NCI-H1092 treated with DMSO at 0.1 percent for 48 hours (cell line): ENCODE measurements at places on chromosomes 3 and 15.

GRCh38 chr3:89954137-89954536 is 846.7 kb downstream of the EPHA3 start:
- DNase-seq, result no peak

DNA sequence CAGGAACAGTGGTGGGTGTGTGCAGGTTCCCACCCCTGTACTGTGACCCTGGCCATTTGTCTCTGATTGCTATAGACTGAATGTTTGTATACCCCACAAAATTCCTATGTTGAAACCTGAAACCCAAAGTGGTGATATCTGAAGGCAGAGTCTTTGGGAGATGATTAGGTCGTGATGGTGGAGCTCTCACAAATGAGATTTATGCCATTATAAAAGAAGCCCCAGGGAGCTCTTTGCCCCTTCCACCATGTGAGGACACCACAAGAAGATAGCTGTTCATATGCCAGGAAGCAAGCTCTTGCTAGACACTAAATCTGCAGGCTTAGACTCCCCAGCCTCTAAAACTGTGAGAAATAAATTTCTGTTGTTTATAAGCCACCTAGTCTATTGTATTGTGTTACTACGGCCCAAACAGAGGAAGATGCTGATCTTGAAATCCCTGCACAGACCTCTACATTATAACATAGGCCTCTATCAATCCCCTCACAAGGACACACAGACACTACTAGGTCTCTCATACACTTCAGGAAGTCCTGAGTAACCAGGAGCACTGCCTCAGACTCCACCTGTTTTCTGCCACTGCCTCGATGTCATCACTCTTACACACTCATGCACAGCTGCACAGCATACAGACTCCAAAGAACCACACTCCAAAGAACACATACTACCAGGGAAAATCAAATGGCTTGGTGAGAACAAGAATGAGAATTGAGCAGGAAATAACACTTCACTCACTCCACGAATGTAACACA is 14.7 kb downstream of the IGSF11 start:
- no peak for DNase-seq

DNA sequence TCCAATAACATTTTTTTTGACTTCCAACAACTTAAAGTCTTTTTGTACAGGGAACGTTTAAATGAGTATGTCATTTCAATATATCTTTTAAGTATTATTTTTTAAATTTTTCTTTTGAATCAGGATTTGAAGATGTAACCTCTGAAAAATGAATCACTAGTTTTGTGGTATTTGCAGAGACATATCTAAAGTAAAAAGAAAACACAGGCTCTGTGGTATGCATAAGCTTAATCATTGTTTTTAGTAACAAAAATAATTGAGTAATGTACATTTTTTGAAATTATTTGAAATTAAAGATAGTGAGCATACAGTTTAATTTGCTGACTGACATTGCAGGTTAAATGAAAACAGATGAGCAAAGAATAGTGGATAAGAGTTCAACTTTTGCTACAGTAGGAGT is 531.3 kb downstream of the ROBO1 start:
- no peak for DNase-seq

- DNase-seq, result no peak
These were observed 2.7 kb downstream of the BCL6 start for GRCh38 chr3:187742351-187743171.

GRCh38 chr15:82300883-82301282 is 38.3 kb downstream of the SAXO2 start:
- DNase-seq, result no peak

- DNase-seq, result no peak
These were observed 12.6 kb upstream of the GOLGA6L7 start for GRCh38 chr15:28861031-28861534.

GRCh38 chr3:12957339-12957738 is 115.9 kb downstream of the IQSEC1 start:
- no peak for DNase-seq

DNA sequence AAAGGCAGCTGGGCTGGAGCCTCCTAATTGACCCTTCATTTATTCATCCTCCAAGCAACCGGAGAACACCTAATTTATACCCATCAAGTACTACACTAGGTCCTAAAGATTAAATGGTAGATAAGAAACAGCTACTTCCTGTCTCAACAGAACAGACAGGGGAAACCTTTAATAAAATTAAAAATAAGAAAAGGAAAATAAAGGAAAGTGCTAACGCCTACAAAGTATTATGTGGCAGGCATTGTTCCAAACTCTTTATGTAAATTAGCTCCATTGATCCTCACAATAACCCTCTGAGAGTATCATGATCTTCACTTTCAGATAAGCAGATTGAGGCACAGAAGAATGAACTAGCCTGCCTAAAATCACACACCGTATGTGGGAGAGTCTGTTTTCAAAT is 139.5 kb downstream of the CNTN6 start:
- DNase-seq, result no peak

- no peak for DNase-seq
These were observed 61.7 kb upstream of the KCNMB2 start for GRCh38 chr3:178474526-178474925.

GRCh38 chr3:128559486-128560225 is 66.7 kb upstream of the GATA2 start:
- DNase-seq, result no peak

GRCh38 chr3:196317687-196318467 is at the start of gene DYNLT2B:
TSS of gene DYNLT2B (minus strand) at chr3:196318240. CDS start at chr3:196318152, 88 bp downstream.
- peak; percentile 90 for DNase-seq

GRCh38 chr3:84692261-84692660 is 266.5 kb upstream of the CADM2 start:
- DNase-seq, result no peak

DNA sequence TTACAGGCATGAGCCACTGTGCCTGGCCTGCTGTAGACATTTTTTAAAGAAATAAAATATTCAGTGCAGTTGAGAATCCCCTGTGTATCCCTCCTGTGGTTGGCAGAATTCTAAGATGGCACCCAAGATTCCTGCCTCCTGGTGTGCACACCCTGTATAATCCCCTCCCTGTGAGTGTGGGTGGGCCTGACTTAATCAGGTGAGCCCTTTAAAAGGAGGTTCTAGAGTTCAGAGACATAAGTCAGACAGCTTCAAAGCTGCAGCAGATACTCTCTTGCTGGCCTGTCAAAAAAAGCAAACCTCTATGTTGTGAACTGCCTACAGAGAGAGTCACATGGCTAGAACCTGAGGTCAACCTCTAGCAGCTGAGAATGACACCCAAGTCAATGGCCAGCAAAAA is 7.0 kb upstream of the VIPR1 start:
- no peak for DNase-seq

DNA sequence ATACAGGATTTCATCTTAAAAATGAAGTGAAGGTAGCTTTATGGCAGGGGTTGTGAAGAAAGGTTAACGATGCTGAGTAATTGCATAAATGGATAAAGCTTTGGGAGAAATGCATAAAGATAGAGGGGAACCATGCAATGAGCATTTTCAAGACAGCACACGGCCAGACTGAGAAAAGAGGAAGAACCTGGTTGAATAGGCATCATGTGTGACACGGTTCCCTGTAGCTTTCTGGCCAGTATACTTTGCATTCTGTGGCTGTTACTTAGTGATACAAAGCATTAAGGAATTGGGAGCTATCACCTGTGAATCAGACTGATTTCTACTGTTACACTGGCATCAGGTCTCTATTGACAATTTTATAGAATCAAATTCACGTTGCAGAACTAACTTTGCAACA is 33.3 kb downstream of the NR2C2 start:
- DNase-seq, result no peak

- DNase-seq, result no peak
These were observed 302.6 kb upstream of the TBL1XR1 start for GRCh38 chr3:177499779-177500423.

DNA sequence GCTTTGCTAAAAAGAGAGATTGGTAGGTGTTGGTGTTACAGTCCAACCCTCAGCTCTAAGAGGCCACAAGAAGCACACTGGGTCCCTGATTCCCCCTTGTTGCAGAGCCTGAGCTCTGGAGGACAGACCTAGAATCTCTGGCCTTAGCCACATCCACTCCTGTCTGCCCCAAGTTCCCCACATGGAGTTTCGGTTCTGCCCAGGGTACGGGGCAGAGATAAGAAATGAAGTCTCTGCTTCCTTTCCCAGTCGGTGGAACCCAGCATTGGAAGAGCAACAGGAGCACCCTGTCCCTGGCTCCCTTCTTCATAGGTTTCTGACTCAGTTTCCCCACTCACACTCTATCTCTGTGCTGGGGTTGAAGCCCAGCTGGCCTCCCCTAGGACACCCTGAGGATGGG is 13.2 kb downstream of the PRR23E start:
- DNase-seq, result no peak

DNA sequence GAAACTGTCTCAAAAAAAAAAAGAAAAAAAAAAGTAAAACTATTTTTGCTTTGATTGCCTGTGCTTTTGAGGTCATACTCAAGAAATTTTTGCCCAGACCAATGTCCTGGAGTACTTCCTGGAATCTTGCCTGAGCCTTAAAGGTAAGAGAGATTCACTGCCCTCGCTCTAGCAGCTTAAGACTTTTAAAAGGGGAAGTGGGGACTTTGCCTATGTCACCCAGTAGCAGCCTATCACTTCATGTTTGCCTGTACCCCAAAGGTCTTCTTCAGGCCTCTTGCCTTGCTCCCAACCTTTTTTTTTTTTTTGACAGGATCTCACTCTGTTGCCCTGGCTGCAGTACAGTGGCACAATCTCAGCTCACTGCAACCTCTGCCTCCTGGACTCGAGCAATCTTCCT is 18.9 kb upstream of the GOLGB1 start:
- DNase-seq, result no peak
